Activated naive CD8-positive, alpha-beta T cell treated with anti-CD3 and anti-CD28 coated beads for 36 hours (primary cell): ENCODE measurements at places on chromosomes 3 and 15. TPM values are rescaled to one million over a fixed set of nuclear protein-coding genes. Genes with fewer than 3 reads are reported as not detected.

DNA sequence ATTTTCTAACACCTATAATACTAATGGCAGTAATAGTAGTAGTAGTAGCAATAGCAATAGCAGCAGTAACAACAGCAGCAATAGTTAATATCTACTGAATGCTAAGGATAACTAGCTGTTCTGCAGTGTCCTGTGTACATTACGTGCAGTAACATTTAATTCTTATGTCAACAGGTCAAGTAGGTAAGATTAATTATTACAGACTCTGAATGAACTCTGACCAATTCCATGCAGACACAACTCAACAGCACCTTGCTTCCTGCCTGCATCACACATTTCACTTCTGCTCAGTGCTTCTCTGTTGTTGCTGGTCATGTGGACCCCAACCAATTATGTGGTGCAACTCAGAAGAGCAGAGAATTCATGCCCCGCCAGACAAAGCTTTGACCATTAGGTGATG lies 39.9 kb upstream of the ARHGEF26 start:
- no peak for DNase-seq

DNA sequence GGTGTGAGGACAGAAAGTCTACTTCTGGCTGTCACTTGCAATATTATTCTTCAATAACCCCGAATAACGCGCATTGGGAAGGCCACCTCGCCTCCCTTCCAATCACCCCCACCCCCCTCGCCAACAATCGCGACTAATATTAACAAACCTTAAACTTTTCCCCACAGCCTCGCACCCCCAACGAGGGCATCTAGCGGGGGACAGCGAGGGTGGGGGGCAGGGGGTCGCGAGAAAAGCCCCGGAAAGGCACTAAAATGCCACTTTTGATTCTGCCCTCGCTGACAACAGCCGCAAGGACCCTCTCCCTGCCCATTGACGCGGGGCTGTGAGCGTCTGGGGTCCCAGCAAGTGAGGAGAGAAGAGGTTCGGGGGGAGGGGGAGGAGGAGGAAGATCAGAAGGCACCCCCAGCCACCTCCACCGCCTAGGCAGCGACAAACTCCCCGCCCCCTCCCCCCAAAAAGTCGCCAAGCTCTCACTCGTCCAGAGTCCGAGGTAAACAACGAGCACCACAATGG lies 868 bp downstream of the SATB1 start:
- DNase-seq = no peak

DNA sequence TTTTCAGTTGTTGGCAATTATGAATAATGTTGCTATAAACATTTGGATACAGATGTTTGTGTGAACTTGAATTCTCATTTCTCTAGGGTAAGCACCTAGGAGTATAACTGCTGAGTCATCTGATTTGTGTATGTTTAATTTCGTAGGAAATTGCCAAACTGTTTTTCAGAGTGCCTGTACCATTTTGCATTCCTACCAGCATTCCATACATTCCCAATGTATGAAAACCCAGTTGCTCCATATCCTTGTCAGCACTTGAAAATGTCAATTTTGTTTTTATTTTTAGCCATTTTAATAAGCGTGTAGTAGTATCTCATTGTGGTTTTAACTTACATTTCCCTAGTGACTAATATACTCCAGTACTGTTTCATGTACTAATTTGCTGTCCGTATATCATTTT lies 98.5 kb upstream of the TSC22D2 start:
- DNase-seq = no peak

DNA sequence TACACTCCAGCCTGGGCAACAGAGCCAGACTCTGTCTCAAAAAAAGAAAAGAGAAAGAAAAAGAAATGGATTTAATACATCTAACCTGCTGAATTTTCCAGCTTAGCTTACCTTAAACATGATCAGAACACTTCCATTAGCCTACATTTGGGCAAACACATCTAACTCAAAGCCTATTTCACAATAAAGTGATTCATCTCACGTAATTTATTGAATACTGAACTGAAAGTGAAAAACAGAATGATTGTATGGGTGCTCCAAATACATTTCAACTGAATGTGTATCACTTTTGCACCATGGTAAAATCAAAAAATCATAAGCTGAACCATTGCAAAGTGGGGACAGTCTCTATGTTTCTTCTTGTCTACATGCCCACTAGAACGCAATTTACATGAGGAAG lies 9.0 kb downstream of the PIK3R4 start:
- DNase-seq = no peak

- DNase-seq = no peak
These were observed 183.4 kb downstream of the KLHL25 start for GRCh38 chr15:85611361-85611760.

DNA sequence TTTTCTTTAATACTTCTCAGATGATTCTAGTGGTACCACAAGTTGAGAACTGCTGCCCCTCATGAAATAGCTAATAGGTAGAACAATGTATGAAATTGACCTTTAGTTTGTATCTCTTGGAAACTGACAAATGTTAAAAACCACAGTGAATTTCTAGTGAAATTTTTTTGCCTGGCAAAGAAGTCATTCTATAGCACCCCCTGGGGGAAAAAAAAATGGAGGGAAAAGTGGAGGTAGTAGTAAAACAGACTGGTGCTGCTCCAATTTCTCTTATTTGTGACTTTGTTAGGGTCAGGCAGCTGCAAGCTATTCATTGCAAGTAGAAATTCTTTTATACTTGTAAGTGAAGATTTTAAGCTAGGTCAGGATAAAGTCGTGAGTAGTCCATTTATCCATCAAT lies 605.0 kb downstream of the NLGN1 start:
- no peak for DNase-seq

DNA sequence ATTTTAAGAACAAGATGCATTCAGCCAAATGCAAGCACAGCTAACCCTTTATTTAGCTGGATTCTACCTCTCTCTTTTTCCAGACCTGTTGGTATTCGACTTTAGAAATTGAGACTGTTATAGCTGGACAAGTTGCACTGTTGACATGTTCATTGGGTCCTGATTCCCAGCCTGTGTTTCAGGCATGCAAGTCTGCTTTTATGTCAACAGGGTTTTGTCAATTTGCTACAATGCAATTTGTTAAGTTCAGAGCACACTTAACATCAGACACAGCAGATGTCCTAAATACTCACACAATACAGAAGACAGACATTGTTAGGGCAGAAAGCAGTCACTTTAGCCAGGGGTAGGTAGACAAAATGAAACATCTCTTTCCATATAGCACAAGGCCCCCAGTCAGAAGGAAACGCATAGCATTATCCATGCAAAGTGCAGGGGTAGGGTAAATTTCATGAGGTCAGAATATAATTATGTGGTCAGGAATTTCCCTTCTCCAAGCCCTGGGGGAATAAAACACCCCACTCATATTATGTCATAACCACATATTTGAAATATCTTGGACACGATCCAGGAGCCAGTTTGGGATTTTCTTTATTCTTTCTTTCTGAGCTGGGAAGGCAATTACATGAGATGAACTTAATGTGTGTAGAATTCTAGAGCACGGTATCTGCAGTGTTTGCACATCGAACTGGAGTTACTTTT lies 504.1 kb downstream of the NTRK3 start:
- no peak for DNase-seq

DNA sequence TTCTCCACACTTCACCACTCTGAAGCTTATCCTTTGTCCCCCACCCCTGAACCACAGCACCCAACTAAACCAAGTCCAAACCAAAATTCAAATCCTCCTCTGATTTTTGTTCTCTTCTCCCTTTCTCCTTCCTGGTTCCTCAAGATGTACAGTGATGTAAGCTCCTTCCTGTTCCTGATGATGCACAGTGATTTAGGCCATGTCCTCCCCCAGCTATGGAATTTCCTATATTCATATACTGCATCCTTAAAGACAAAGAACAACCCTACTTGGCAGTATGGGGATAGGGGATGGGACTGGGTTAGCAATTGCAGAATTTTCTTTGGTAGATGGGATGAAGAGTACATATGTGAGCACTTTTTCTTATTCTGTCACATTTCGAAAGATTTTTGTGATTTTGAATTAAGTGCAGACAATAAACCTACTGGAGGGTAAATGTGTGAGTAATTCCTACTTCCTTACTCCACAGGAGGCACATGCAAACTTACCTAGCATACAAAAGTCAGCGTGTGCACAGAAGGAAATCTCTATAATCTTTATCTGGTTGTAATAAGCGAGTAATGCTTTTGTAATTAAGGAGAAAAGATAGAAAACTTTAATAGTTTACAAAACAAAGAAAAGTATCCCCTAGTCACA lies 125.0 kb downstream of the ANO10 start:
- DNase-seq = no peak

DNA sequence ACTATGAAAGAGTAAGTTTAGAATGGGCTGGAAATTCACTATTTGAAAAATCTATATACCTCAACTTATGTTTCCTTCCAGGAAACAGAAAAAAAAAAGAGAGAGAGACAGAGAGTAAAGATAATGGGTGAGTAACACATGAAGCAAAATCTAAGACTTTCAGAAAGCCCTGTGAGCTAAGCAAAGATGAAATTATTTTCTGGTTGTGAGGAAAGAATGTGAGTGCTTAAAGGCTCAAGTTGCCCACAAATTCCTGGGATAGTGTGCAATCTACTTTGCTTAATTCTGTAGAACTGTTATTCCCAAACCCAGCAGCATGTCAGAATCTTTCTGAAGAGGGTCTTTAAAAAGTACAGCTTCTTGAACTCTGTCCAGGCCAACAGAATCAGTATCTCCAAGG lies 337.7 kb upstream of the AGTR1 start:
- no peak for DNase-seq

DNA sequence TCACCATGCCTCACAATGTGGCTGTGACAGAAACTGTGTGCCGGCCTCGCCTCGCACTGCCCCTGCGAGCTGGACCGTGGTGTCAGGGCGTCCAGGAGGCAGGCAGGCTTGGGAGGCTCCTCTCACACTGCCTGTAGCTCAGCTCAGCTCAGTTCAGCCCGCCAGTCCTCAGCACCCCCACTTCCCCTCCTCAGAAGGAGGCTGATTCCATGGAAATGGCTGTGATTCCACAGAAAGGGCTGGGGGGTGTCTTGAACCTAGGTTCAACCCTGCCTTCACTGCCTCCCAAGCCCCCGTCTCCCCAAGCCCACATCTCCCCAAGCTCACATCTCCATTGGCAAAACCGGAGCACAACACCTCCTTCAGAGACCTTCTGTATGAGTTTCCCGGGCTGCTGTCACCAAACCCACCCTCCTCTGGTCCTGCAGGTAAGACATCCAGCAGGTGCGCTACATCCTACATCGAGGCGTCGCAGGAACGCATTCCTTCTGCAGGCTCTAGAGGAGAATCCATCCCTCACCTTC lies 94.0 kb downstream of the OCA2 start:
- DNase-seq = no peak

- DNase-seq = no peak
These were observed 221.9 kb upstream of the LRIG1 start for GRCh38 chr3:66722675-66723074.

GRCh38 chr3:98038876-98039275 lies 3.8 kb upstream of the GABRR3 start:
- no peak for DNase-seq

VGLL3 gene
- not detected for total RNA-seq

GSK3B gene
- 33.0 TPM for total RNA-seq

ITPKA gene
- 1.3 TPM for total RNA-seq

MKRN3 gene
- total RNA-seq = 1.4 TPM

CCR3 gene
- total RNA-seq = not detected
